Activated CD8-positive, alpha-beta memory T cell treated with anti-CD3 and anti-CD28 coated beads, Interleukin-2, amount 50 U/mL, for 4 hours (primary cell): ENCODE measurements at places on chromosomes 4 and X.

- no peak for DNase-seq
Observed at GRCh38 chrX:68944211-68944610, 115.4 kb downstream of the EFNB1 start.

GRCh38 chr4:144518181-144518895 lies 127.6 kb upstream of the HHIP start:
- DNase-seq, result no peak

DNA sequence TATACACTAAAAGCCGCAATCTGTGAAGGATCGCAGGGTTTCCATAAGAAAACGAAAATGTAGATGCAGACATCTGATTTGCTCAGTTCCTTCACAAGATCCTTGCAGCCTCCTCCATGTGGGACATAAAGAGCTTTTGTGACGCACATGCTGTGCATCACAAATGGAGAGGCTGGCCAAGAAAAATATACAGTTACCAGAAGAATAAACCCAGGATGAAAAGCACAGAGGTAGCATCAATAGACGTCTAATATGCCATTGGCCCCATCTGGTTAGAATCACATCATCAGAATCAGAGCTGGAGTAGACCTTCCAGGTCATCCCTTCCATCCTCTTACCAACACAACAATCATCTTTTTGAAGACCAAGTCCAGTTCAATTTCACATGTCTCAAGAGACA lies 517.4 kb downstream of the RAB28 start:
- no peak for DNase-seq

DNA sequence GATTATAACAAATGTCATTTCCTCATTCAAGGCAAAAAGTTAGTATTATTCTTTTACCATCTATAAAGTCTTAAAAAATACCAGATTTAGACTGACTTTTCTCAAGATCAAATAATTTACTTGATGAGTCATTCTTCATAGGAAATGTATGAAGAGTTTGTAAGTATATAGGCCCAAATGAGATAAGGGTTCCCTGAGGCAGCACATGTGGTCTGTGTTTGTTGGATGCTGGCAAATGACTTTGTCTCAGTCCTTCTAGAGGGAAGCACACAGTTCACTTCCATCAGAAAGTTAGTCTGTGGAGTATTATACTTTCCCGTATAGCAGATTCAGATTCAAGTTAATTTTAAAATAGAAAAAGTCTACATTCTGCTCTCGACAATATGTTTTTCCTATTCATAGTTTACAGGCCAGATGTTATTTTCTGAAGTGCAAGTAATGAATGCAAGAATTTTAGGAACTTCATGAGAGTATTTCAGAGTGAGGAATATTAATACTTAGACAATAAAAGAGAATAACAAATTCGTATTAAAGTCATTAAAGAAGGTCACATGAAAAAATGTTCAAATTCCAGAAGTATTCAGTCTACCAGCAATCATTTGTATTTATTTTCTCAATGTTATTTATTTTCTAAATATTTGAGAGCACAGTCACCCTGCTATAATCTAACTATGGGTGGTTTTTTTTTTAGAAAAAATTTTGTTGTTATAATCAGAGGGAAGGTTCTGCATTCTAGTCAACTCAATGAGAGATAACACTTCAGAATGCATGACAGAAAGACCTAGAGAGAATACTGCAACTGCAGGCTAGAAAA lies 601.8 kb upstream of the ZFP42 start:
- DNase-seq, result no peak

DNA sequence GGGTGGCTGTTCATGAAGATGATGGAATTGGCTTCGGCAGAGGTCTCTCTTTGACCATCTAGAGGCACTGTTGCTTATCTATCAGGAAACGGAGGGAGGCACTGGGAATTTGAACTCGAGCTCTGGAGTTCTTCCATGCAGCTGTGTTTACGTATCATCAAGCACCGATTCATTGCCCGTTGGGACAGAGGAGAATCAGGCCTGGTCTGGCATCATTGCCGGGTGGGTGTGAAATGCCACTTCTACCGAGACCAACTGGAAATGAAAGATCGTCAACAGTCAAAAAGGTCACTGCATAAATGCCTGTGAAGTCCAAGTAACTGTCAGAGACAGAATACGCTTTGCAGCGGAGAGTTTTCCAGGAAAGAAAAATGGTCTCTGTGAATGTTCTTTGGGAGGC lies 166.9 kb downstream of the ASMT start:
- no peak for DNase-seq

- DNase-seq, result no peak
Observed at GRCh38 chr4:121011780-121012340, 60.5 kb downstream of the NDNF start.

DNA sequence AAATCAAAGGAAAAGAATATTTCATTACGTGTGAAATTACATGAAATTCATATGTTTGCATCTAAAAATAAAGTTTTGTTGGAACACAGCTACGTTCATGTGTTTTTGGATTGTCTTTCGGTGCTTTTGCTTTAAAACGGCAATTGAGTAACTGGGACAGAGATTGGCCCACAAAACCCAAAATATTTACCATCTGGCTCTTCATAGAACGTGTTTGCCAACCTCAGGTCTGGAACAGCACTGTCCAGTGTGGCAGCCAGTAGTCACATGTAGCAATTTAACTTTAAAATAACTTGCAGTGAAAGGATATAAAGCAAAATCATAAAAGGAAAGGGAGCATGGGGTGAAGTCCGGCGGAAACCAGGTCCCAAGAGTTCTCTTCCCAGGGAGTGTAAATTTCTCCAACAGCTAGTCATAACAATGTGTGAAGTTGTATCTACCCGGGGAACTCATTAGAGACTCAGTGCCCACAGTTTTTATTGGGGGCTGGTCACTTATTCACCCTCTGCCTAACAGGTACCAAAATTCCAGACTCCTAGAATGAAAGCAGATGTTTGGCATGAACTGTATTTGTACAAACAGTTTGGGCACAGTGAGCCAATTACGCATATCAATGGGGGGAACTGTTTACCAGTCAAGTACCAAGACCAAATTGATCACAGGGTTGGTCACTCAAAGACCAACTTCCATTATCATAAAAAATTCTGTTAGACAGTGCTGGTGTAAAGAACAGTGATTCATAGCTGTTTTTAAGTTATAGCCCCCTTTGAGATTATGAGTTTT lies 10.3 kb downstream of the OCIAD1 start:
- DNase-seq, result no peak

- no peak for DNase-seq
Observed at GRCh38 chrX:19954335-19955096, 36.3 kb downstream of the BCLAF3 start.

GRCh38 chr4:54754394-54754793 lies 96.6 kb downstream of the KIT start:
- DNase-seq, result no peak

GRCh38 chrX:154596290-154596929 lies 11.5 kb downstream of the CTAG1A start:
- DNase-seq, result no peak

DNA sequence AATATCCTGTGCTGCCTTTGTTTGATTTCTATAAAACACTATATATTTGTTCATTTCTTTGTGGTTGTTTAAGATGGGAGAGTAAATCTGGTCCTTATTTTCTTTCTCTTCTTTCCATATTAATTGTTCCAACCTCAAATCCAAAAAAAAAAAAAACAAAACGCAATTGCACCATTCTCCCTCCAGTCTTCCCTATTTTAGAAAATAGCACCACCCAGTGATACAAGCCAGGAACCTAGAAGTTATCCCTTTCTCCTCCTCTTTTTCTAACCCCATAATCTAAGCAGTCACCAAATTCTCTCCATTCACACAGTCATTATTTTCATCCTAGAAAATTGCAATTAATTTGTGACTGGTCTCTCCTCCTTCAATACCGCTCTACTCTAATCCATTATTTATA lies 107.8 kb downstream of the GABRA3 start:
- DNase-seq, result no peak

GRCh38 chrX:135347381-135348016 lies 38.2 kb downstream of the ETDC start:
- no peak for DNase-seq

DNA sequence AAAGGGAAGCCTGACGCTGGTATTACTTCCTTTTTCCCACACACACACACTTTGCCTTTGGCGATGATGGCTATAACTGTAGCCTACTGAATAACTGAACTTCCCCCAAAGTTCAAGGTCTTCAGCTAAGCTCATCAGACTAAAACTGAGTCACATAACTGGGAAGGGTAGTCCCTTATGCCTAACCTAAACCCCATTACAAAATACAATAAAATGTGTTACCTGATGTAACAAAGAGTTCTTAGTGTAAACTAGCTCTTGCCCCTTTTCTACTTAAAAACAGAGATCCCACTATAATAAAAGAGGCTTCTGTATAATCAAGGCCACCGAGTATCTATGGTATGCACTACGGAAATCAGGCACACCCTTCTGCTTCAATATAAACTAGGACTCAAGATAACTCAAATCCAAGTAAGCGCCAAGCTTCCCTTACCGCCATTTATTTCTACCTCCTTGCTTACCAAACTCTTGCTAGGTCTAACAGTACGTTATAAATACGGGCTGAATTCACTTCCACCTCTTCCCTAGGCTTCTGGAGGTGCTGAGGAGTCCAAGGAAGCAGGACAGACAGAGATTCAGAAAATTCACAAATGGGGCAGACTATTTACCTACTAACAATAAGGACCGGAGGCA lies 2.4 kb downstream of the OTUD4 start:
- DNase-seq, result no peak

DNA sequence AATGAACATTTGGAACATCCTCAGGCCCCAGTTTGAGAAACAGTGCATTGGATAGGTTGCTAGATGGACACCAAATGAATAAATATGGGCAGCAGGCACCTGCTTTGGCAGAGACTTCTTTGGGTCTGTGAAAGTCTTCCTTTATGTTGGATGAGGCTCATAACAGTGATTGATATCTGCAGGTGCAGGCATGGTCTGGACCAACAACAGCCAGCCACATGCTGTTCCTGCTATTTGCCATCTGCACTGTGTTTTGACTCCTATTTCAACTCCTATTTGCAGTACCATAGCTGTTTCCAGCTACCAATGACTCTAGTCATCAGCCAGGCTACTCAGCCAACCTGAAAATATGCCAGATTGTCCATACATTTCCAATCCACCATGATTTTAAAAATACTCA lies 60.9 kb downstream of the ANAPC4 start:
- no peak for DNase-seq

DNA sequence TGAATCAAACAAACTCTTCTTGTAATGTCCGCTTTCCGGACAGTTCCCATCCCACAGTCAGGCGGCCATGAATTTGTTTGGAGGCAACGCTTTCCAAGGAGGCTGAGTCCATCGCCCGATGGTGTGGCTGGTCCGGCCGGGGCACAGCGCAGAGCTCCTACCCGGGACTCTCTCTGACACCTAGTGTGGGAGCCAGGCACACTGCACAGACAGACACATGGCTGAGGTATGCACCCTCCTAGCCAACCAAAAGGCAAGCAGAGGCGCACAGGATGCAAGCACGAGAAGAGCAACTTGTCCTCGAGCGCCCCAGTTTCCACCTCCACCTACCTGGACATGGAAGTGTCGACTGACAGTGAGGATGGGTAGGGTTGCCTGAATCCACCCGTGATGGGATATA lies 87.5 kb downstream of the LEF1 start:
- no peak for DNase-seq

DNA sequence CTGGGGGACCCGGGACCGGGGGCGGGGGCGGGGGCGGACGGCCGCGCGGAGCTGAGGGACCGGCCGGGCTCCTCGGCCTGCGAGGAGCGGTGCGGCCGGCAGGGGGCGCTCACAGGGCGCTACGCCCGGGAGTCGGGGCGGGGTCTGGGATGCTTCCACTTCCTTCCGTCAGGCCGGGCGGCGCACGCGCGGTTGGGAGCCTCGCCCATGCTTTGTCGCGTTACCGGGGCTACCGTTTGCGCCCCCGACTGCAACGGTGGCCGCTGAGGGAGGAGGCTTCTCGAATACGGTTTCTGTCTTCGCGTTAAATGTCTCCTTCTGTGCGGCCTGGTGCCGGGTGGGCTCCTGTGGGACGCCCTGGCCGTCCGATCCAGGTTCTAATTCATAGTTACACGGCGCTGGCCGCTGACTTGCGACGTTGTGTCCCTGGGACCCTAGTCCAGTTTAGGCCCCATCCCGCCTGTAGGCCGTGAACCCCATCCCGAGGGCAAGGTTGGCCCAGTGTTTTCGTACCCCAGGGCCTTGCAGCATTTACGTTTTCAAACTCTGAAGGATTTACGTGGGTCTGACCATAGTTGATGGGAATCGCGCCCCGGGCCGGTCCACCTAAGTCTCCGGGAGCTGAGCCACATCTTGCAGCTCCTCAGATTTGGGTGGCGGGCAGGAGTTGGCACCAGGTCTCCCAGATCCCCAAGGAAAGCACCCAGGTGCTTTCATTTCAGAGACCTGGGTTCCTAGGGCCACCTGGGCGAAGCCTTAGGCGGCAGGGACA lies 549 bp downstream of the MSL3 start:
- DNase-seq, result peak; percentile 88

DNA sequence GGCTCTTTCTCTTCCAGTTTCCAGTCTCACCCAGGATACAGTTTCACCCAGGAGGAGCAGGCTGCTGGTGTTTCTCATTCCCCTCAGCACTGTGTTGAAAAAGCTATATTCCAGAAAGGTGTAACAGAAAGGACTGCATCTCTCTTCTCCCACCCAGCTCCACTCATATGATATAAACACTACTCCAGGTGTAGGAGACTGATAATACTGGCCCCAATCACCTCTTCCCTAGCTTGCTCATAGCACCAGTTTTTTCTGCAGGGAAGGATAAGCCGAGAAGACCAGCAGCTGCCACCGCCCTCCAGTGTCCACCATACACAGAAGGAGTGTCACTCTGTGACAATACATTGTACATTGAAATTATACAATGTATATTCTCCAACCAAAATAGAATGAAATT lies 105.5 kb upstream of the STK26 start:
- no peak for DNase-seq

- DNase-seq, result no peak
Observed at GRCh38 chr4:30939069-30939468, 218.9 kb downstream of the PCDH7 start.

- no peak for DNase-seq
Observed at GRCh38 chr4:19193274-19193981, 1058.3 kb upstream of the SLIT2 start.

GRCh38 chr4:6493658-6494304 lies 21.4 kb upstream of the PPP2R2C start:
- DNase-seq, result no peak

- DNase-seq, result no peak
Observed at GRCh38 chr4:10808591-10808990, 124.0 kb upstream of the CLNK start.

DNA sequence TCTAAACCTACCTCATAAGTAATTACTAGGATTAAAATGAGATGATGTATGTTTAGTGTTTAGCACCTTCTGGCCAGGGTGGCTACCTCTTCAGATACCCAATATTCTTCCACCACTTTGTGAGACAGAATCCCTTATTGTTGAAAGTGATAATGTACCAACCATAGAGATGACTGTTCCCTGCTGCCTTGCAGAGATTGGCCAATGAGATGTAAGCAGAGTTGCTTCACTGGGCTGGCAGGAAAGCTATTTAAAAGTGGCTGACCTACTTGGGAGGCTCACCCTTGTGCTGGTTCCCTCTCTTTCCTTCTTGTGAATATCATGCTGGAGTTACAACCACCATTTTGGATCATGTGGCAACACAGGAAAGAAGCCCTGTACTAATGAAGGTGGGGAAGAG lies 58.9 kb downstream of the TMEM154 start:
- no peak for DNase-seq

GRCh38 chrX:135410861-135411627 lies 10.7 kb upstream of the SMIM10L2A start:
- DNase-seq, result no peak
